ELR (cell line): ENCODE measurements at places on chromosomes 6 and 20.

DNA sequence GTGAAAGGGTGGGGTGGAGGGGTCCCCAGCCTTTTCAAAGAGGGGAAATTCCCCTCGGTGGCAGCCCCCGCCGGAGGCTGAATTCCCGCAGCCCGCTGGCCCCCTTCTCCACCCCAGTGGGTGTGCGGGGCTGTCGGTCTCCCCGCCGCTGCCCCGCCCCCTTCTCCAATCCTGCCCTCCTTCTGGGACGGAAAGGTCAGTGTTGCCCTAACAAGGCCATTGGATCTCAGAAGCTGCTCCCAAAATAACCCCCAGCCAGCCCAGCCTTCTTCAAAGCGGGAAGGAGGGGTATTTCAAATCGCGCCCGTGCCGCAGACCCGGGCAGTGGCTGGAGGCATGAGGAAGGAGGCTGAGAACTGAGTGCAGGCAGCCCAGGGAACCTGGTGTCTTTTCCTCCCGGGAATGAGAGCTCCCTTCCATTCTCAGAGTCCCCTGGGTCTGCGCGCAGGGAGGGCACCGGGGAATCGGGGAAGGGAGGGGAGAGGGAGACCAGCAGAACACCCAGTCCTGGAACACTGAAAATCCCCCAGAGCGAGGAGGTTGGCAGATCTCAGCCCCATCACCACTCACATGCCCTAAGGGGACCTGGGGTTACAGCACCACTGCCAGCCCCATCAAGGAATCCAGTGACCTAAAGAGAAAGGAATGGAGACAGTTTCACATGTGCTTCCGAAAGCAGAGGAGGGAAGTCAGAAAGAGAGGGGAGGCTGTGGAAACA, at the start of gene JPH2:
Gene JPH2, minus strand, starts transcription at position 135 of the 718 bp plus-strand sequence. CDS start 483 bp downstream, outside the sequence.
- DNase-seq = peak; percentile 98

DNA sequence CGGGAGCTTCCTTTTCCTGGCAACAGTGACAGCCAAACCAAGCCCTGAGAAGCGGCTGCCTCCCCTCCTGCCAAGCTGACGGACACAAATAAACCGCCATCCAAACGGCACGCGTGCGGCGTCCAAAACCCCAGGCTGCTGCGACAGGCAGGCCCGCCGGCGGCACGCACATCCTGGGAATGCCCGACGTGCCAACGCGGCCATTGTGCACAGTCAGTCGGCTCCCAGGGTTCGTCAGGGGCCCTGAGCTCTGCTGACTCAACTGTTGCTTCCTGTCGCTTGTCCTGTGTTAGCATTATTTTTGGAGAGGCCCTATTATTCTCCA, 6.8 kb downstream of the JAG1 start:
- no peak for DNase-seq

DNA sequence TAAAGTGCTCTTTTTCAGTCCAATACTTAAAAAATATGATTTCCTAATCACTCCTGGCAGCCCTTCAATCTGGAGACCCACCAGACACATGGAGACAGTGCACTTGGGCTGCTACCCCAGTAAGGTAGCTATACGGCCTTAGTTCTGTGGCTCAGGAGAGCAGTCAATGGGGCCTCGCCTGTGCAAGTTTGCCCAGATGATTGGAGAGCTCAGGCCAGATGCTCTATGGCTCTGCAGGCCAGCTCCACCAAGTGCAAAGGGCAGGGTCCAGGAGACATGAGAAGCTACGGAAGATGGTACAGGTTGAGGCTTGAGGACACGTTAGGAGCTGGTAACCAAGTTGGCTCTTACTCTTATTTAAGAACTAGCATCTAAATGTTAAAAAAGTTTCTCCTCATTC, 30.7 kb downstream of the STK38 start:
- no peak for DNase-seq

DNA sequence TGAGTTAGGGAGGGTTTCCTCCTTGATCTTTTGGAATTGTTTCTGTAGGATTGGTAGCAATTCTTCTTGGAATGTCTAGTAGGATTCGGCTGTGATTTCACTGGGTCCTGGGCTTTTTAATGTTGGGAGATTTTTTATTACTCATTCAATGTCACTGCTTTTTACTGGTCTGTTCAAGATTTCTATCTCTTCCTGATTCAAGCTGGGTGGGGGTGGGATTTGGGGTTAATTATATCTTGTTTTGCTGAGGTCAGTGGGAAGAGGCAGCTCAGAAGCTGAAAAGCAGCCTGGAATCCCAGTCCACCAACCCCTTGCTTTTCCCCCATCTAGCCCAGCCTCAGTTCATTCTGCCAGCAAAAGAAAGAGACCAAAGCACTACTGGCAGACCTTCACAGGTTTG, 39.6 kb downstream of the SUMO4 start:
- DNase-seq = no peak

- DNase-seq = no peak
These were observed 3.7 kb upstream of the PRND start for GRCh38 chr20:4717816-4718570.

- DNase-seq = no peak
These were observed 42.8 kb upstream of the ARFGEF2 start for GRCh38 chr20:48878534-48879248.

DNA sequence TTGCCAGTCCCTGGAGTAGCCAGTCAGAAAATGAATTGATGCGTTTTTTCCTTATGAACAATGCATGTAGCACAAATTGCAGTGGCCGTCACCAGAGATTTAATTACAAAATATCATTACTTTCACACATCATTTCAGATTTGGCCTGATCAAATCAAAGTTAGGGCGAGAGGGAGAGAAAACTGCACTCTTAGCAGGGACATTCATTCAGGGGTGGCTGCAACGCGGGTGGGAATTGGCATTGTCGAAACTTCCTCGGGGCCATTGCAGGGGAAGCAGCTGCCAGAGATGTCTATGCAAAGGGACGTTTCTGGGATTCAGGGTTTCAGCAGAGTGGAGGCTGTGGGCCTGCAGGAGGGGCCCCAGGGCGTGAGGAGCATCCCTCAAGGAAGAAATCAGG, 76.5 kb upstream of the TOP1 start:
- DNase-seq = no peak

DNA sequence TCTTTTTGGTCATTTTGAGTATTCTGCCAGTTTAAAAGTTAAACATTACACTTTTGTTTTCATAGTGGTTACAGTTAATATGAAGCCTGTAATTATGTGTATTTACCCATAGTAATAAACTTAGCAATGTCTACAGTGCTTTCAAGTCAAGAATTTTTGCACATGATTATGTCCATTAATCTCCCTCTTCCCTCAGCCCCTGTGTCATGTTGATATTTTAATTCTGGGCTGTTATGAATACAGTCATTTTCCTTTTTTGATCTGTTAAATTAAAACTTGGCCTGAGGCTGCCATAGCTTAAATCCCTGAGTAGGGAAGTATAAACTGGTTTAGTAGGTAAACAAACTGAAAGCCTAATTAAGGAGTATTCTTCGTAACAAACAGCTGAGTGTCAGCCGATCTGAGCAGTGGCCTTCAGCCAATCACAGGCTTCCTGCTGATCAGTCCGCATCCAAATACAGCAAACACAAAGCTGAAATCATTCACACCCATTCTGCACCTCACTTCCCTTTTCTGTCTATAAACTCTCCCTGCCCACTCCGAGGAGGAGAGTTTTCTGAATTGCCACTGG, 9.5 kb upstream of the SFT2D1 start:
- peak; percentile 20 for DNase-seq

DNA sequence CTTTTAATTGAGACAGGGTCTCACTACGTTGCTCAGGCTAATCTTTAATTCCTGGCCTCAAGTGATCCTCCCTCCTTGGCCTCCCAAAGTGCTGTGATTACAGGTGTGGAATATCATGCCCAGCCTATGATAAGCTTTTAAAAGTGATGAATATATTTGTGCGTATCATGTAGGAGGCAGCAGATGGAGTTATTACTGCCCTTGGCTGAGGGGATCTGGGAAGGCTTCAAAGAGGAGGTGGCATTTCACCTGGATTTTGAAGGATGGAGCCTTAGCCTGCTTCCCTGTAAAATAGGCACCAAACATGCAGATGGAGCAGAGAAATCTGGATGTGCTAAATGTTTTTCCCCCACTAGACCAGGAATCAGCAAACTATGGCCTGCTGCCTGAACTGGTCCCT, 10.1 kb downstream of the PIM1 start:
- DNase-seq = no peak

DNA sequence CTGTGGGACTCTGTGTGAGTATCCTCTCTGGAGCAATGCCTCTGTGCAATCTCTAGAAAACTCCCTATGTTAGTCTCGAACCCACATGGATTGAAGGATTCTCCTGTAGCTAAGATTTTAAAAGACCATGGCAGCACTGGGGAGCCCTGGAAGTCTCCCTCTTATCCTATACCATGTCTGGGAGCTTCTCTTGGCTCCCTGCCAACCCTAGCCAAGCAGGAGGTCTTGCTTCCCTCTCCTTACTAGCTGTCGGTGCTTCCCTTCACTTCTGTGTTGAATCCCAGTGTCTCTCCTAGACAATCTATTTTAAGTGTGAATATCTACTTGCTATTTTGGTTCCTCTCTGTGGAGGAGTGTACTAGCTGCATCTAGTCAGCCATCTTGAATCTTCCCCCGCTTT, 118.8 kb upstream of the NRN1 start:
- DNase-seq = no peak

DNA sequence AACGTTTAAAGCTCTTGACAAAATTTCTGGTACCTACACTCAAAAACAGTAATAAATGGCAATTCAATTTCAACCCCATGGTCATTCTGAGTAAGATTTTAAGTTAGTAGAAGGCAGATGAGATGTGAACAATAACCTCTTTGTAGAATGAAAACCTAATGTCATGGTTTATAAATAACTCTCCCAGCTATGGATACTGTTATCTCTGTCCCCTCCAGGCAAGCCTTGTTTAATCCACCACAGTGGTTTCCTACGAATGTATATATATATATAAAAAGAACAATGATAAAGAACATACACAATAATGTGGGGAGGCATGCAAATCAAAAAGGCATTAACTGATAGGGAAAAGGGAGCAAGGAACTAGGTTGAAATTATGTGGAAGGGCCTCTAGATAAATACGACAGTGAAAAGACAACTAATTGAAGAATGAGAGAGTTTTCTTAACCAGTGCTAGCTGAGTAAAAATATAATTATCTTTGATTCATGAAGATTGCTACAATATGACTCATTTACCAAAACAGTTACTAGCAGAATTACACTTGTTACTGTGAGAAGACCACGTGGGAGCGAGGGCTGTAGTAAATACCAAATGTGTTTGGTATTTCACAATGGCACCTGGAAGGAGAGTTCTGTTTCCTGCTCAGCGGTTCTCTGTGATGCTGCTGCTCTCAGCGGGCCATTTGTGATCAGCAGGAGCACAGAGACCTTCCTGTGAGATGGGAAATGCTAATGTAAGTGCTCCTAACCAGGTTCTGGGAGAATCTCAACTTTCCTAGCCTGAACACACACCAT, 173.7 kb downstream of the MBOAT1 start:
- peak; percentile 8 for DNase-seq

- DNase-seq = no peak
These were observed 537.4 kb downstream of the PTPRT start for GRCh38 chr20:42652266-42652665.

DNA sequence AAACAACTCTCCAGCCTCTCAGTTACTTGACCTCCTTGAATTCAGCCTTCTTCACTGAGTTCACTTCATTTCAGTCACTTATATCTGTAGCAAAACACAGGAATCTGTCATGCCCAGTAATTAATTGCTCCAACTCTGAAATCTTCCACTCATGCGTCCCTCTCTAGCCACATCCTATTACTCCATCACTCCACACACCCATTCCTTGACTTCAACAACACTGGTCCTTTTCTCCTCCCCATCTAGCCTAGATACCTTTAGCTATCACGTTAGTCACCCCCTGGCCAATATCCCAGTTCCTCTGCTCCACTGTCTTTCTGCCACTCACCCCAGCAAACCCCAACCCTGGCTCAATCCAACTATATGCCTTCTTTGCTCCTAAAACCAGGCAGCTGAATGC, 7.7 kb downstream of the ZHX3 start:
- peak; percentile 96 for DNase-seq

DNA sequence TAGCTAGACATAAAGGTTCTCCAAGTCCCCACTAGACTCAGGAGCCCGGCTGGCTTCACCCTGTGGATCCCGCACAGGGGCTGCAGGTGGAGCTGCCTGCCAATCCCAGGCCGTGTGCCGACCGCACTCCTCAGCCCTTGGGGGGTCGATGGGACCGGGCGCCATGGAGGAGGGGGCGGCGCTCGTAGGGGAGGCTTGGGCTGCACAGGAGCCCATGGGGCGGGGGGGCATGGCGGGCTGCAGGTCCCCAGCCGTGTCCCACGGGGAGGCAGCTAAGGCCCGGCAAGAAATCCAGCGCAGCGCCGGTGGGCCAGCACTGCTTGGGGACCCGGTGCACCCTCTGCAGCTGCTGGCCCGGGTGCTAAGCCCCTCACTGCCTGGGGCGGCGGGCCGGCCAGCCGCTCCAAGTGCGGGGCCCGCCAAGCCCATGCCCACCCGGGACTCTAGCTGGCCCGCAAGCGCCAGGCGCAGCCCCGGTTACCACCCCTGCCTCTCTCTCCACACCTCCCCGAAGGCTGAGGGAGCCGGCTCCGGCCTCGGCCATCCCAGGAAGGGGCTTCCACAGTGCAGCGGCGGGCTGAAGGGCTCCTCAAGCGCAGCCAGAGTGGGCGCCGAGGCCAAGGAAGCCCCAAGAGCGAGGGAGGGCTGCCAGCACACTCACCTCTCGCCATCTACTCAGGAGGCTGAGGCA, 26.5 kb upstream of the ID1 start:
- no peak for DNase-seq

GRCh38 chr6:69825904-69826303, 29.1 kb upstream of the LMBRD1 start:
- peak; percentile 7 for DNase-seq
